ENCODE measurements at places on chromosomes 13 and 19.

DNA sequence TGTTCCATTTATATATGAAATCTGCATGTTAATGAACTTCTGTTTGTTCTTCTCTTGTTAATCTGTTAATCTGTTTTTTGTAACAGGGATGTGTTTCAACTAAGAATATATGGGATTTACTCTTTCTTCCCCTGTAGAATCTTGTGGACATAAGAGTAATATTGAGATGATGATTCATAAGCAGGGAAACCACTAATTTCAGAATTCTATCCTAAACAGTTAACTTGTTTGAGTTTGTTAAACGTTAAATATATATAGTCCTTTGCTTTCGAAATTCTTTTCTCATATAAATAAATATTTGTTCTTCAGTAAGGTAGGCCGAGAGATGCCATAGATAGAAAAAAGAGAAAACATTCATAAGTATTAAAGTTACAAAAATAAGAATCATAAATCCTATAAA is 1052.2 kb upstream of the SPRY2 start:
- no peak for DNase-seq

GRCh38 chr13:92967923-92968322 is 258.7 kb upstream of the GPC6 start:
- DNase-seq, result no peak

GRCh38 chr19:50392759-50393158 is 8.6 kb downstream of the POLD1 start:
- no peak for DNase-seq

DNA sequence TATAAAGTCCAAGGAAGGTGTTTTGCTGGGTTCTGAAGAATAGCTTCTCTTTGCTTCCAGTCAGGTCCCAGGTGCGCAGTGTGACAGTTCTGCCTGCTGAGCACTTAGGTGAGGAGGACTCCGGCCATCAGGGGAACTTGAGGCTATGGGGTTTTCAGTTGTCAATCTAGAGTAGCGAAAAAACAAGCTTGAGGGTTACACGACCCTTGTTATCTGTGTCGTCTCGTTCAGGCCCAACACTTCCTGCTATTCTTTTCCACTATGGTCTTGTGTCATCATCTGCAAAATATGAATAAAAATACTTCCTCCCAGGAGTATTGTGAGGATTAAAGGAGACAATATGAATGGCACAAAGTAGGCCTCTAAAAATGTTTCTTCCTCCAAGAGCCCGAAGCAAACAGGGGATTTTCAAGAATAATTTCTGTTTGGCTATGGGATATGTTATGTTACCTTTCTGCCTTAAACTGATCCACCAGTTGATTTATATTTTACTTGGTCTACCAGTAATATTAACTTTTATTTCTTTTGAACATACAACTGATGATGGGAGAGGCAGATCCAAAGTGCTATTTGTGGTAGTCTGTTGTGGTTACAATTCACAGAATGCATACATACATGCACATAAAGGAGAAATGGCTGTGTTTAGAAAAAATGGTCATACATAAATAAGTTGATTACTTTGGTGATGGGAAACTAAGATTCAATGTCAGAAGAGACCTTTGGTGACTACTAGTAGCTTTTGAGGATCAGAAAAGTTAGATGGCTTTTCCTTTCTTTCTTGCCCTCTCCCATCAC is 40.5 kb upstream of the RCBTB2 start:
- no peak for DNase-seq

- no peak for DNase-seq
Observed at GRCh38 chr19:28034936-28035335, 1178.0 kb downstream of the UQCRFS1 start.

GRCh38 chr19:34482380-34483250 is 1.1 kb downstream of the WTIP start:
- peak; percentile 65 for DNase-seq

DNA sequence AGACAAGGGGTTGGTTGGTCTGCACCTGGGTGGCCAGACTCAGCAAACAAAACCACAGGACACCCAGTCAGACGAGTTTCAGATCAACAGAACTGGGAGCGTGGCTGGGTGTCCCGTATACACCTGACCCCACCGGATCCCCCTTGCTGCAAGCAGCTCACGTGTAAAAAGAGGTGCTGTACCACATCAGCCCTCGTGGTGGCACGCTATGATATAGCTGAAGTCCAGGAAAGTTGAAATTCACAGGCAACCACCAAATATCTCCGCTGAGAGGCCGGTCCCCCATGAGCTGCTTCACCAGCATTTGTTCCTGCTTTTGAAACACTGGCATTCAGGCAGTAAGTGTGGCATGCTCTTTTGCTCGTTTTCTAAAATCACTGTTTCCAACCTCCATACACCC is 92.3 kb downstream of the TUBA3C start:
- peak; percentile 8 for DNase-seq

DNA sequence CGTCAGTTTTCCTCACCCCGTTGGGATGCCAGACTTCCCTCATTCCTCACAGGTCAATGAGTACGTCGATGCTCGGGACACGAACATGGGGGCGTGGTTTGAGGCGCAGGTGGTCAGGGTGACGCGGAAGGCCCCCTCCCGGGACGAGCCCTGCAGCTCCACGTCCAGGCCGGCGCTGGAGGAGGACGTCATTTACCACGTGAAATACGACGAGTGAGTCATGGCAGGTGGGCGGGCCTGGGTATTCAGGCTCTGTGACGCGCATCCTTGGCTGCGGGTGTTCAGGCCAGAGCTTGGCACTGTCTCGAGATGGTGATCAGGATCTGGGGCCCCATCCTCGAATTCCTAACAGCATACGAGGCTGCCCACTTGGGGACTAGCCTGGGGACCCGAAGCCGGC is 21.4 kb downstream of the UHRF1 start:
- DNase-seq, result no peak

DNA sequence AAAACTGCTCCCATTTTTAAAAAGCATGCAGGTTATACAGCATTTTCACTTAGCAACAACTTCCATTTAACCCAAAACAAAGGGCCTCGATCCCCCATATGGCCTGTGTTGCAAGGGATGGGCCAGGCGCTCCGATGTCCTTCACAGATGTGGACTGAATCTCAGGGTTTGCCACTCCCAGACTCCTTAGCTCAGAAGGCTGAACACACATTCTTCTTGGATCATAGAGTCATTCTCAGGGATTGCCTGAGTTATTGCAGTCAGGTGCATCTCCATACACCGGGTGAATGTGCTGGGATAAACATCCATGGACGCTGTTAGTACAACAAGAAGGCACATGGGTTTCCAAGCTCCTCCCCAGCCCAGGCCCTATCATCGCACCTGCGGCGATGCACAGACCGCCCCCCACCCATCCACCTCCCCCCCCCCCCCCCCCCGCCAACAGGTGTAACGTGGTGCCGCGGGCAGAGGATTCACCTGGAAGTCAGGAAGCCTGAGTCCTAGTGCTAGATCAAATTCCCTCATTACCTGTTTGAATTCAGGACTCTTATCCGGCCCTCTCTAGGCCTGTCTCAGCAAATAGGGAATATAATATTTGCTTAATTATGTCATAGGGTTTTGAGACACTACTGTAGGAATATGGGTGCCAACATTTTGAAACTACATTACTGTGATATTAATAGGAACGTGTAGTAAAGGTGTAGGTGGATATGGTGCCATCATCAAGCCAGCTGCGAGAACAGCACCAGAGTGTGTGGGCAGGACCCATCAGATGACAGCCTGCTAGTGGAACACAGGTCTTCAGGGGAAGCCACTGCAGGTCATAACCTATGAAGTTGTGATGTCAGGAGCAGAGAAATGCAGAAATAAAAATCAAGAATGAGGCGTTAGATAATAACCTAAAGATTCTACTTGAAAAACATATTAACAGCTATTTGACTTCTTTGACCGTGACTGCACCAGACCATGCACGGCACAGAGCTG is 110.9 kb downstream of the SACS start:
- no peak for DNase-seq

- no peak for DNase-seq
Observed at GRCh38 chr19:13964776-13965175, 12.5 kb downstream of the DCAF15 start.

DNA sequence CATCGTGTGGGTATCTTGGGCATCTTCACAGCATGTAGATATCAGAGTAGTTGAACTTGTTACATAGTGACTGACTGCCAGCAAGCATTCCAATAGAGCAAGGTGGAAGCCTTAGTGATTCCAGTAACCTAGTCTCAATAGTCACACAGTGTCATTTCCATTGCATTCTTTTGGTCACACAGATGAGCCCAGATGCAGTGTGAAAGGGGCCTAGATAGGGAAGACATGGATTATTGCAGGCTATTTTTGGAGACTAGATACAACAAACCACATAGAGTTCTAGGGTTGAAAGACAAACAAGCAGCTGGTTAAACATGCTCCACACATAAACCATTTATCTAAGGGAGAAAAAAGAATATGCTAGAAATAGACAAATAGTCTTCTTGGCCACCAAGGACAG is 553.5 kb downstream of the DCT start:
- no peak for DNase-seq

DNA sequence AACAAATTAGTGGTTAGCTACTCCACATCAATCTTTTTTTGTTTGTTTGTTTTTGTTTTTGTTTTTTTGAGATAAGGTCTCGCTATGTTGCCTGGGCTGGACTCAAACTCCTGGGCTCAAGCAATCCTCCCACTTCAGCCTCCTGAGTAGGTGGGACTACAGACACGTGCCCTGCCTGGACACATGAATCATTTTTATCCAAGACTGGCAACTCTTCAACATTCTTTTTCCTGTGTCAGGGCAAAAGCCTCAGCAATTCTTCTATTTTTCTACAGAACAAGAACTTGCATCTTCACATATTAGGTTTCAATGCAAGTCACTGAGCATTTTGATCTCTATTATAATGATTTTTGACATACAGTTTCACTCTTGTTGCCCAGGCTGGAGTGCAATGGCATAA is 76.8 kb upstream of the LRCH1 start:
- no peak for DNase-seq

GRCh38 chr13:62158520-62158919 is 742.9 kb upstream of the PCDH20 start:
- no peak for DNase-seq

- DNase-seq, result no peak
Observed at GRCh38 chr13:55160867-55161266, 1979.9 kb upstream of the PRR20A start.

DNA sequence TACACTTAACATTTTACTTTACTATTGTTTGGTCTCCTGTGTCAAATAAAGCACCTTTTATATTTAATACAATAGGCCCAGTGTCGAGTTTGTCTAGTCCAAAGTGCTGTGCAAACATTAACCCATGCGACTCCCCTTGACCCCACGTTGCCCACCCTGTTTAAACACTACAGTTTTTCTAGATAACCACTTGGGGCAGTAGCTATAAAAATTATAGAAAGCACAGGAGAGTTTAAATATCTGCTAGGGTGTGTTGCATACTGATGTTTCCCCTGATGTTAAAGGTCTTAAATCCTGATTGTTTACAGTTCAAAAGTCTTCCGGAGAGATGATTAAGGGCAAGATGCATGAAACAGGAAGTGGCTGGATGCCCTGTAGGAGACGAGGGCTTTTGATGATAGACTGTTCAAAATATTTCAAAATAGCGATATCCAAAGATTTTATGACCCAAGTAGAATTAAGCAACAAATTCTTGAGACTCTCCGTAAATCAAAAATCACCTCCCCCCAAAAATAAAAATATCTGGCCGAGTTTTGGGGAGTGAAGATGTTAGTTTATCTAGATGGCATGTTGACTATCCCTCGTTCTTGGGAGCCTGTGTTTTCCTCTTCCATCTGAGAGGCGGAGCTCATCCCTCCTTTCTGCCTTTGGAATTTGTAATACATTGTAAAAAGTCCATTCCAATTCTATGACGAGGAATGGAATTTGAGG is 167.1 kb downstream of the FGF9 start:
- peak; percentile 29 for DNase-seq

- no peak for DNase-seq
Observed at GRCh38 chr19:17937371-17937900, 4.6 kb downstream of the CCDC124 start.

- DNase-seq, result no peak
Observed at GRCh38 chr13:66612983-66613382, 617.2 kb downstream of the PCDH9 start.

DNA sequence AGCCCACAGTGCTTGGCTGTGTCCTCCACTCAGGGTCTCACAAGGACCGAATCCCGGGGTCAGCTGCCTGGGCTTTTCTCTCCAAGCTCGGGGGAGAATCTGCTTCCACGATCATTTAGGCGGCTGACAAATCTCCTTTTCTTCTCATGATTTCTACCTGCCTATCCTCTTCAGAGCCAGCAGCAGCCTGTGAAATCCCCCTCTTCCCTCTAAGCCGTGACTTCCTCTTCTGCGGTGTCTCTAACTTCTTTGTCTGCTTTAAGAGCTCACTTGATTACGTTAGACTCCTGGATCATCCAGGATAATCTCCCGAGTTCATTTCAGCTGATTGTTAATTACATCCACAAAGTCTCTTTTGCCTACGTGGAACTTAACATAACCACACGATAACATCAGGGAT is 22.5 kb upstream of the ZNF845 start:
- no peak for DNase-seq

DNA sequence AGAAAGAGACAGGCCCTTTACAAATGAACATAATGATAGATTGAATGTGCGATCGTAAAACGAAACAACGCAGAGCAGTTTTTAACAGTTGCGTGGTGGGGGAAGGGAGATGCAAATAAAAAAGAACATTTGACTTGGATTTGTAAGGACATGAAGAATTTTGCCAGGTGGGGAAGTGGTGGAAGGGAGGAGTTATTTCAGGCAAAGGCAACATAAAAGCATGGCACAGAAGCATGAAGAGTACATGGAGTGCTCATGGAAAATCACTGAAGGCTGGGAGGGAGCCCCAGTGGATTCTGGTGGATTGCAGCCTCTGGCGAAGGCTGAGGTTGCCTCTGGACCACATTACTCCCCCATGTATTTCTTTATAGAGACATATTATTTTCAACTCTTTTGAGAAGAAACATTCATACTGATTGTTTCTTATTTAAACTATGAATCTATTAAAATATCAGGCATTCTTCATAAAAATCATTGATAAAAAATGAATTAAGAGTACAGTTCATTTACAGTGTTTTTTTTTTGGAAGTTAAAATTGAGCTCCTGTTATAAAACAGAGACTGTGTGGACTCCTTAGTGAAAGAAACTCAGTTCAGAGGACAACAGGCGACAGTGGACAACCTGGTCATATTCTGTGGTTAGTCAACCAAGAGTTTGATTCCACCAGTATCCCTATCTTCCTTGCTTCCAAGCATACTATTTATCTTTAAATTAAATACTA is 57.5 kb downstream of the STARD13 start:
- DNase-seq, result no peak

DNA sequence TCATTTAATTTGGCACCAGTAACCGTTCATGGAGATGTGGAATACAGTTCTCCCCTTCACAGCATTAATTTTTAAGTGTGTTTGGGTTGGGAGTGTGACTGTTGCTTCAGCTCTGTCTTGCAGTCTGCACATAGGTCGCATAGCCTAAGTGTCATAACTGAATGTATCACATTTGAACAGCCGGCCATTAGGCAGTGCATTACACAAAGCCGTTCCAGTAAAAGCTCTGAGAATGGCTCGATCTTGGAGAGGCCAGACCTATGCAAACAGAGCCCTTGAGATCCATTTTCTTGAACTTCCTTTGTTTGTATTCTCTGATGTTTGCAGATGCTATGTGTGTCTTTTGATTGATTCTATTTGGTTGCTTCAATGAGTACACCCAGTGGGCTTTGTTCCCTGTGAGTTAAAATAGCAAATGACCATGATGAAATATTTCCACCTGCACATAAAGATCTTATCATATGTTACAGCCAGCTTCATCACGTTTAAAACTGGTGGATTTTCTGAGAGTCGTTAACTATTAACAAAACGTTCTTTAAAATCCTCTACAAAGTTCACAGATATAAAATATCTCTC is 1104.9 kb upstream of the SLC10A2 start:
- no peak for DNase-seq
